ENCODE measurements at places on chromosomes 7 and 10.

DNA sequence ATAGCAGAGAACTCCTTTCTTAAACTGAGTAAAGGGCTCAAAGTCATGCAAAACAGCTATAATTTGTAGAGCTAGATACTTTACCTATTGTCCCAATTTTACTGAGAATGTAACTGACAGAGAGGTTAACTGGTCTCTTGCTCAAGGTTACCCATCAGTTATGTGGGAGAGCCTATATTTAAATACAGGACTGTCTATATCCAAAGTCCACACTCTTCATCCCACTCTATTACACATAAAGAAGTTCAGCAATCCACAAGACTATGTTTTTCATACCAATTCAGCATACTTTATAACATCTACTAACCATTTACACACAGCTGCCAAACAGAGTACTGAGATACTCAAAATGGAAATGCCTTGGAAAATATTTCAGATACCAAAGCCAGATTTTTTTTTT, 100.2 kb downstream of the MICU1 start:
- no peak for DNase-seq

- DNase-seq, result no peak
Measured at GRCh38 chr10:6843481-6843881, 263.4 kb upstream of the PRKCQ start.

GRCh38 chr7:73921623-73922528, 60.9 kb downstream of the TMEM270 start:
- no peak for DNase-seq

- DNase-seq, result no peak
Measured at GRCh38 chr7:157462419-157462771, 125.6 kb downstream of the DNAJB6 start.

- no peak for DNase-seq
Measured at GRCh38 chr7:11665357-11665756, 166.6 kb downstream of the THSD7A start.

GRCh38 chr7:2169923-2170575, 62.7 kb downstream of the MAD1L1 start:
- DNase-seq, result no peak

GRCh38 chr10:35523670-35524225, 81.4 kb upstream of the GJD4 start:
- DNase-seq, result no peak

DNA sequence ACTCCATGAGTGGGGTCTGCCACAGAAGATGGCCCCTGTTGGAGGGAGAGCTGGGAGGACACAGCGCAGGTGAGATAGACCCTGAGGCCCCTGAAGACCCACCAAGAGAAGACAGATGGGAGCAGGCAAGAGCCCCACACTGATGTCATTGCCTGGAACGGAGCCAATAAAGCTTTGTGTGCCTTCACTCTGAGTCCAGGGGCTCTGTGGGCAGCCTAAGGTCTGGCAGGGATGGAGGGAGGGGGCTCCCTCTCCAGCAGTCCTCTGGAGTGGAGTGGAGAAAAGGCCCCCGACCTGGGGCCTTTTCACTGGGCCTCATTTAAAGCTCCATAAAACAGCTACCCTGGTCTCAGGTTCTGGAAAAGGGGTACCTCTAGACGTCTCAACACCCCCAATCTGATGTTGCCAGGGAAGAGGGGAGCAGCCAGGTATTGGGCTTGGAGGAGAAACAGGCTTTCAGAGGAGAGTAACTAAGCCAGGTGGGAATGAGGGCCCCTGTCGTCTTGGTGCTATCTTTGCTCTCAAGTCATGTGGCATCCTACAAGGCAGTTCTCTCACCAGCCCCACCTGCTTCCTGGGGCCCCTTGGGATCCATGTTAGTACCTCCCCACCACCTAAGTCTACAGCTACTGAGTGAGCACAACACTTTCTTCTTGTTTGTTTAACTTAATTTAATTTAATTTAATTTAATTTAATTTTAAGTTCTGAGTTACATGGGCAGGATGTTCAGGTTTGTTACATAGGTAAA, 1.4 kb downstream of the C10orf62 start:
- no peak for DNase-seq

DNA sequence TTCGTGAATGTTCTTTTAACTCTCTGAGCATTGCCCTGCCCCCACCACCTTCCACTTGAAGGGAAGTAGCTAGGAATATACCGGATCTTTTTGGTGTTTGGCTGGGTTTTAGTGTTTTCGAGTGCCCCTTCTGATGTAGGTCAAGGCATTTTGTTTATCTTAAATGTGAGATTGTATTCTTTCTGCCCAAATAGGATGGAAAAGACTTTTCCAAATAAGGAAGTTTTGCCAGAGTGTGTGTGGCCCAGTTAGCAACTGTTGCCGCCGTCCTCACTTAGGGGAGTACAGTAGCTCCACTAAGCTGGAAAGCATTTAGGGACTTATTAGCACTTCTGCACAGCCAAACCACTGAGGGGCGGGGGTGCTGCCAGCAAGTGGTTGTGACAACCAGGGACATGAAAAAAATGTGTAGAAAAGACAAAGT, 29.8 kb upstream of the VCL start:
- DNase-seq, result no peak
